Forelimb muscle (tissue), 1 donor: ENCODE measurements at places on chromosomes 6 and 20.

GRCh38 chr6:53090576-53090975 lies 25.4 kb downstream of the FBXO9 start:
- no peak for DNase-seq

DNA sequence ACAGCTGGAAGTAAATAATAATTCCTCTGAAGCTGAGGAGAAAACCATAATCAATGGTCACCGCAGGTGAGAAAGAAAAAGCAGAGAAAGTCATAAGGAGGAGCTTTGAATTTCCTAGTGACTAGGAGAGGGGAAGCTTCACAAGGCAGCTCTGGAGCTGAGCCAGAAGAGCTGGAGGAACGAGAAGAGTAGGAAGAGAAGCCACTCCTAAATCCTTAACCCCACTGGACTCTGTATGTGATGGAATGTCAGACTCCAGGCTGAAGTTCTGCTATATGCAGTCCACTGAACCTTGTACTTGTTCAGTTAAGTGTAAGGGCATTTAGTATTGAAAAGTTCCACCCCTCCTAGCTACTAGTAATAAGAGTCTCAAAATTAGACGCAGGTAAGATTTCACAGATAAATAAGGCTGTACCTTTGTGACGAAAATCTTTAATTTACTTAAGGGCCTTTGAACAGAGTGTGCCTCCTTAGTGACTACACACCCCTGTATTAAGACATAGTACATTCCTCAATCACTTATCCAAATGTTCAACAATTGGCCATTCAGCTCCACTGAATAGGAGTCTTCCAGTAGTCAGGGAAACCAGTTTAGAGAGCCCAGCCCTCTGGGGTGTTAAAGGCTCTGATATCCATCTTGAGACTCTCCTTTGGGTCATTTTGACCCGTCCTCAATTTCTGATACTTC lies 71.4 kb upstream of the UFL1 start:
- peak; percentile 52 for DNase-seq

- DNase-seq: no peak
Measured at GRCh38 chr6:11845664-11846577, 67.3 kb upstream of the ADTRP start.

- DNase-seq: no peak
Measured at GRCh38 chr6:167517254-167517916, 192.5 kb downstream of the TTLL2 start.
